ENCODE measurements at places on chromosomes 5 and 9.

DNA sequence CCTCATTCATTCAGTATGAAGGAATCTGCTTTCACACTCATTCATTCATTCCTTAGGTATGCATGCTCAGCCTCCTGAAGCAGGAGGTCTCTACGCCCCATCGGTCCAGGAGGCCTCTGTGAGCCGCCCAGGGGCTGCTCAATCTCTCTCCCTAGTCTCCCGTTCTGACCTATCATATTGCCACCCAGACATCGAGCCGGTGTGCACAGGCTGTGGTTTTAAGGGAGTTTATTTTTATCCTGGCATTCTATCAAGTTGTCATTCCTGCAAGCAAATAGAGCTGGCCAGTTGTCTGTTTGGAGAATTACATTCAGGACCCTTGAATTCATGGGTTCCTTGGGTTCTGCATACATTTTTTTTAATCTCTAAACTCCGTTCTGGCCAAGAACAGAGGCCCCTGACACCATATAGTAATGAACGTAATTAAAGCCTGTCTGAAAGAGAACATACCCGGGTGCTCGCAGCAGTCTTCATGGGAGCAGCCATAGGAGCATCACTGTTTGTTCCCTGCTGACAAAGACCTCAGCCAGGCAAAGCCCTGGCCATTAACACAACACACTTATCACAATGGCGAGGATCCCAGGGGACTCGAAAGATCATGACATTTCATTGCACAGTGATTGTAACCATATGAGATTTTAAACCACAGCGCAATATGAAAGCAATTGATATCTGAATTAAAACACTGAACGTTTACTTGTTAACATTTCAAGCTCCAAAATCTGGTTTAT lies 80.9 kb downstream of the ADAMTS16 start:
- DNase-seq = no peak

DNA sequence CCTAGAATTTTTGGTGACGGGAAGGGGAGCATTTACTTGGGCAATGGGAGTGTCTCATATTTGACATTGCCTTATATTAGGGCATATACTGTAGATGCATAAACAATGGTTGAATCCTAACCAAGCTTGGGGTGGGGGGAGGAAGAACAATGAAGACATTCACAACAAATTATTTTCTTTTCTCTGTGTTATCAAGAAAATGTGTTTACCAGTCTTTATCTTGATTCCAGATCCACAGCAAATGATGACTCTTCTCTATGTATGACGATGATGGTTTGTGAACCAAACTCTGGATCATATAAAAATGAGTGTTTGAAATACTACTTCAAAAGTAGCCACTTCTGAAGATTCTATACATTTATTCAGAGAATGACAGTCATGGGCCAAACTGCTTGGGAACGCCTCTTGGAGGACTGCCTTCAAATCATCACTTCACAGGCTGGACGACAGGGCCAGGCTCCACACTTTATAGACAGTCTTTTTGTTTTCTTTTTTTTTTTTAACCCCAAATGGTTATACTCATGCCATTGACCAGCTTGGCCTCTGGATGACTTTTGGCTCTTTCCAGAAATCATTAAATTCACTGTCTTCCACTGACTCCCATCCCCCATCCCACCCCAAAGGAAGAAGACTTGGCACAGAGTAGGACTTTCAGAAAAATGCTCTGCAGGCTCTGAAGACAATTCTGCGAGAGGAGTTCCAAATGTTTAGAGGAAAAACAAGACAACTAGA lies 123.8 kb upstream of the LIFR start:
- no peak for DNase-seq

DNA sequence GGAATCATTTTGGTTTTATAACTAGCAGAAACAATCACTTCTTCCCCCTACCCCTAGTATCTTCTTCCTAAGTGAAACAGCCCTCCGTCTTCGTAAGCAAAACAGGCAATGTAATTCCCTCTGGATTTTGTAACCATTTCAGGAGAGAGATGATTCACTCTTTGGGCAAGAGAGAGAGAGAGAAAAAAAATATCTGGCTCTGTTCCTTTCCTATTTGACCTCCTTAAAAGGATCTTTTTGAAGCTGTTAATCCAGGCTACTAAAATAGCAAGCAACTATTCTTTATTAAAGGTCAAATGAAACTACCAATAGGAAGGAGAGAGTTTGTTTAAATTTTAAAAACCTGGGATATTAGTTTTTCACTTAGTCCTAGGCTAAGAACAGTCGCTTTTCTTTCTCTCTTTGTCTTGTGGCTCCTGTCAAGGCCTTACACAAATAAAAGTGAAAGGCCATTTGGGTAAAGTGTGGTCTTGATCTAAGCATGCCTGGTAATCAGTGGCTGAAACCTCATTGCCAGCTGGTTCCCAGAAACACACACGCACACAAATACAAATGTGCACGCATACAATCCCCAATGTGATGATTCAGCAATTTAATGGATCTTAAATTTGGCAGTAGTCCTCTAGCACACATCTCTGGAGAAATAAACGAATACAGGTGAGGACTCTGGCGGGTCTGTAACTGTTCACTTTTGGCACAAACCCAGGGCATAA lies 70.2 kb downstream of the PRUNE2 start:
- DNase-seq = no peak

DNA sequence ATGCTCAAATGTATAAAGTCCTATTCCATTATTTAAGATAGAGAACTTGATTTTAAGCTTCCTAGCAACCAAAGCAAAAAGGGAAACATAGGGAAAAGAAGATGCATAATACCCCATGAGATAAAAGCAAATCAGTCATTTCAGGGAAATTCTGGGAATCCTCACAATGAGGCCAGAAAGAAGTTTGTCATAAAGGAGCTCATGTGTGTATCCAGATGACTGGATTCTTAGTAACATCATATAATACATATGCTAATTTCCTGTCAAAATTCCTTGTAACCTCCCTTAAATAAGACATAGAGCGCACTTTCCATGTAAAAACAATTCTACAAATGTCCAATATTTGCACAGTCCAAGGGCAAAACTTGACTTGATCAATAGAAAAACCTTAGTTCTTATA lies 411.0 kb upstream of the WWC1 start:
- no peak for DNase-seq

DNA sequence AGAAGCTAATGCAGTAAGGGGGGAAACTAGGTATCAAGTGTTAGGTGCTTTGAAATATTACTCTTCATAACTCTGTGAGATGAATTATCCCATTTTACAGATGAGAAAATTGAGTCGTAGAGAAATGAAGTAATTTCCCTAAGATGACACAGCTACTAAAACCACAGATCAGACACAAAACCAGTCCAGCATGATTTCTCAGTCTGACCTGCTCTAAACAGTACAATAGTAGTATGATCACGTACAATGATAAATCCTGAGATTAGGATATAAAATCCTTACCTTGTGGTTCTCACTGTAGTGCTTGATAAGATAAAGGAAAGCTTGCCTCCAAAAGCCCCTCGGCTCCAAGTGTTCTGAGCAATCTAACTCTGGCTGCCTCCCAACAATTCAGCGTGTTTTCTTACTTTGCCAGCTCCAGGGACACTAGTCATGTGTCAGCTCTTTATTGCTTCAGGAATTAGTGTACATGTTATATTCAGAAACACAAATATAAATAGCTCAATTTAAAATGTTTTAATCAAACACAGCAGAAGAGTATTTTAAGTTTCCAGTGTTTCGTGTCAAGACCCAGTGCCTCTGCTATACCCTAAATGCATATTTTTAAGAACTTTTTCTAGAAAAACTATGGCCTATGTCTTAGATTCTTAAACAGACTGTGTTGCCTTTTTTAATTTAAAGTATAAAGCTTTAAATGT lies 243.6 kb downstream of the DENND1A start:
- no peak for DNase-seq

GRCh38 chr9:121298689-121299466 lies 30.9 kb downstream of the GSN start:
- DNase-seq = peak; percentile 13

- DNase-seq = no peak
These were observed 14.8 kb downstream of the ATP10B start for GRCh38 chr5:160837211-160837610.

GRCh38 chr5:94646758-94647157 lies 28.3 kb downstream of the SLF1 start:
- no peak for DNase-seq

DNA sequence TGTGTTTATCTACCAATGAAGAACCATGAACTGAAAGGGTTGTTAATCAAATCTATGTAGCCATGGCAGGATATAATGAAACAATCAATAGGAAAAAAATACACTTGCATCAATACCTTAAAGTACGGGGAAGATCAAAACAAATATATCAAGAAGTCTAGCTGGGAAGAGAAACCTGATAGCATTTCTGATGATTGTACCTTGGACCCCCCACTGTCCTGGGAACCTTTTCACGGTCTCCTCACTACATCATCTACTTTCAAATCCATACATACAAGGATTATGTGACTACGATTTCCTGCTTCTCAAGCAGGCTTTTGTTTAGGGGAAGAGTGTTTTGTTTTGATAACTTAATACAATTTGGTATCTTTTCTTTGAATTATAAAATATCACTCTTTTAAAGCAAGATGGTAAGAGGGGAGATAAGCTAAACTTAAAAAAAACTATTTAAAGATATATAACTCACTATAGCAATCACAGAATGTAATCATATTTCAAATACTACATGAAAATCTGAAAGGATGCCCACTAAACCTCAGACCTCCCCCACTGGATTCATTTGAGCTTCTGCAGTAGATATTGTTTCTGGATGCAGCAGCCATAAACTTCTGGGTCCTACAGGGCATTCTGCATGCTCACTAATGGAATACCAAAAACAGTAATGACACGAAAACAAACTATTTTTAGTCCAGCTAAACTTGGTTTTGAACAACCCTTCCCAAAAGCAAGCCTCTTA lies 8.0 kb downstream of the EBF1 start:
- no peak for DNase-seq

GRCh38 chr5:76715736-76716455 lies at the start of gene F2R:
Gene F2R, plus strand, starts transcription at chr5:76716126. Its CDS starts 182 bp downstream, at chr5:76716308.
- DNase-seq = no peak

DNA sequence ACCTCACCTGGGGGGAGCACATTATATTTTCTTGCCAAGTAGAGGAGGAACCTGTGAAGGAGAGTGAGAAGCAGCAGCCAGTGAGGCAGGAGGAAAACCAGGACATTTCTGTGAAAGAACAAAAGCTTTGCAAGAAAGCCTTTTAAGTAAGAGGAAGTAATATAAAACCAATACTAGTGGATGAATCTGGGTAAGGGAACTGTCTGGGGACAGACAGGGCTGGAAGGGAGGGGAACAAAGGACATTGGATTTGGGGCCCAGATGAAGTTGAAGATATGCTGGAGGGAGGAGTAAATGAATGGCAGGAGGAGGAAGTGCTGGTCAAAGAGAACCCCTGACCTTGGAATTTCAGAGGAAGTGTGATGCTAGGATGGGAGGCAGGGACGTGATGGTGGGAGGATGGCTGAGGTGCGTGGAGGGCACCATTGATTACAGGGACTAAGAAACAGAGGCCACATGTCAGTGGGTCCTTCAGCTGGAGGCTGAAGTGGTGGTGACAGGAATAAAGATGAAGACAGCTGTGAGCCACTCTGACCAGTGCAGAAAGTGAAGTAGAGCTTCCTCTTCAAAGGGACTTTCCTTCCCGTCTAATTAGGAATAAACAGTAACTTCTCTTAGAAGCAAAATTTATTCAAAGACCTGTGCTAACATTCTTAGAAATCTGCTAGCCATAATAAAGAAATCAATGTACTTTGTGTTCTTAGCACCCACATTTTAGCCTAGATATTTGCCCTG lies 43.5 kb upstream of the FABP6 start:
- no peak for DNase-seq

- no peak for DNase-seq
These were observed 364.6 kb downstream of the DMRT2 start for GRCh38 chr9:1414711-1415131.

DNA sequence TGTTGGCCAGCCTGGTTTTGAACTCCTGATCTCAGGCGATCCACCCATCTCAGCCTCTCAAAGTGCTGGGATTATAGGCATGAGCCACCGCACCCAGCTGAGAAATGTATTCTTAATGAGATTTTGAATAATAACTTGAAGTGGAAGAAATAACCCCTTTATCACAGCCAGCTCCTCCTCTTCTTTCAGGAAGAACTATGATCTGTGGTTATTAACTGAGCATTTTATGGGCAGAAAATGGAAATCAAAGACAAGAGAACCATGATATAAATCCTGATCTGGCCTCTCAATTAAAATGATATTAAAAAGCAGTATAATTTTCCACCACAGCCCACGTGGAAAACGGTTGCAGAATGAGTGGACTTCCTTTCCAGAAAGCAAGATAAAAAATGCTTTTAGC lies 206.6 kb downstream of the PRELID2 start:
- no peak for DNase-seq

GRCh38 chr5:10036136-10036815 lies 213.4 kb downstream of the ATPSCKMT start:
- DNase-seq = no peak

GRCh38 chr5:36772276-36773140 lies 104.1 kb upstream of the NIPBL start:
- no peak for DNase-seq

GRCh38 chr9:105496826-105497225 lies 49.0 kb downstream of the FSD1L start:
- no peak for DNase-seq

DNA sequence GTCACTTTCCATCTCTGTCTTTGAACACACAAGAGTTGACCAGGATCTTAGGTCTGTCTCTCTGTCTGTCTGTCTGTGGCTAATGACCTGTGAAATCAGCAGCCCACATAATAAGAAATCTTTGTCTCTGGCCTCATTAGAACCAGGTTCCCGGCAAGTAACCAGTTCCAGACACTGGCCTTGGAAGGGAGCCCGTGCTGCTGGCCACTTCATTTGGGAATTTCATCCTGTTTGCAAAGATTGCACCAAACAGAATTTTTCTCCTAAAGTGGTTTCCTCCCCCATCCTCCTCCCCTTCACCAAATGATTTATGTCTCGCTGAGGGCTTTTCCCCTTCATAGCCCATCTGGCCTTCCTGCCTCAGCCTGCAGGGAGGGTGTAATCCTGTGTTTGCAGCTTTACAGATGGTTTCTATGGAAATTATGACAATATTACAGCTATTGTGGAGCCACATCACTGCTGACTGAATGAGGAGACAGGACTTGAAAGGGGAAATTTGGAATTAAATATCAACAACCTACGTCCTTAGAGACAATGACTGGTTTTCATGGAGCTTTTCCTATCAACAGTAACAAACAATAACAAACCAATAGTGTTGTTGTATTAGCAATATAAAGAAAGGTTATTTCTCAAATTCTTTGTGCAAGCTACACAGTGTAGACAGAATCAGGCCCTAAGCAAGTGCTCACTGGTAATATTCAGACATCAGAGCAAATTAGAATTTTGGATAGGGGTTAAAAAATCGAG lies 25.7 kb downstream of the DPYSL3 start:
- DNase-seq = peak; percentile 66

GRCh38 chr9:97136421-97136820 lies 97.5 kb upstream of the CTSV start:
- DNase-seq = no peak

All from NCI-H510A (cell line).